ENCODE measurements at places on chromosomes 7 and 10.

GRCh38 chr7:81150951-81151361, 232.1 kb upstream of the SEMA3C start:
- DNase-seq = no peak

- peak; percentile 69 for DNase-seq
Measured at GRCh38 chr10:135132-135600, at the start of gene ZMYND11. Gene ZMYND11 (plus strand): TSS chr10:135455. CDS start chr10:180013, 44,558 bp downstream.

DNA sequence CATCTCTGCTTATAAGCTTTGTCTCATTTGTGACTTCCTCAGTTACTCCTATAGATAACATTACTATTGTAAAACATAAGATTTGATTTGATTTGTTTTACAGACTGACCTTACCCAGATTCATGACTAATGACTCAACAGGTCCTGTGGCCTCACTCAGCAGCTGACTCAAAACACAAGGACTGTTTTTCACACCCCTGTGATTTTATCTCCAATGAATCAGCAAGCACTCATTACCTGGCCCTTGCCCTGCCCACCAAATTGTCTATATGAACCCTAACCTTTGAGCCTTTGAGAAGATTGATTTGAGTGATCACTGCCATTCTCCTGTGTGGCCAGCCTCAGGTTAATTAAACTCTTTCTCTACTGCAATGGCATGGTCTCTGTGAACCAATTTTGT, 1064.6 kb upstream of the LRRTM3 start:
- DNase-seq = no peak

GRCh38 chr7:27409776-27410175, 167.2 kb downstream of the EVX1 start:
- DNase-seq = no peak

GRCh38 chr10:75717126-75717916, 285.9 kb downstream of the LRMDA start:
- no peak for DNase-seq

GRCh38 chr7:27031289-27032172, 64.3 kb downstream of the HOXA1 start:
- no peak for DNase-seq

GRCh38 chr10:133309100-133309719, 496 bp downstream of the ZNF511 start:
- peak; percentile 94 for DNase-seq

GRCh38 chr7:33517191-33517590, 387.8 kb downstream of the BBS9 start:
- no peak for DNase-seq

- DNase-seq = peak; percentile 26
Measured at GRCh38 chr7:35415411-35415822, 161.5 kb upstream of the TBX20 start.

- no peak for DNase-seq
Measured at GRCh38 chr7:50983850-50984249, 201.2 kb upstream of the GRB10 start.

Measured in BE2C (cell line).